Stimulated activated CD4-positive, alpha-beta T cell treated with anti-CD3 and anti-CD28 coated beads, Interleukin-1b, Interleukin-23, amount 100 ng/mL, for 48 hours (primary cell): ENCODE measurements at places on chromosomes 5 and 9.

GRCh38 chr9:18143073-18143745, 330.7 kb upstream of the ADAMTSL1 start:
- no peak for DNase-seq

GRCh38 chr5:134101686-134102439, 12.6 kb upstream of the TCF7 start:
- peak; percentile 77 for DNase-seq

- DNase-seq = peak; percentile 48
Observed at GRCh38 chr5:149581192-149581861, at the start of gene ARHGEF37. ARHGEF37 (plus strand) TSS chr5:149581498; CDS start chr5:149597770, 16,272 bp downstream.

- DNase-seq = no peak
Observed at GRCh38 chr9:114580609-114581193, 6.9 kb upstream of the ATP6V1G1 start.

DNA sequence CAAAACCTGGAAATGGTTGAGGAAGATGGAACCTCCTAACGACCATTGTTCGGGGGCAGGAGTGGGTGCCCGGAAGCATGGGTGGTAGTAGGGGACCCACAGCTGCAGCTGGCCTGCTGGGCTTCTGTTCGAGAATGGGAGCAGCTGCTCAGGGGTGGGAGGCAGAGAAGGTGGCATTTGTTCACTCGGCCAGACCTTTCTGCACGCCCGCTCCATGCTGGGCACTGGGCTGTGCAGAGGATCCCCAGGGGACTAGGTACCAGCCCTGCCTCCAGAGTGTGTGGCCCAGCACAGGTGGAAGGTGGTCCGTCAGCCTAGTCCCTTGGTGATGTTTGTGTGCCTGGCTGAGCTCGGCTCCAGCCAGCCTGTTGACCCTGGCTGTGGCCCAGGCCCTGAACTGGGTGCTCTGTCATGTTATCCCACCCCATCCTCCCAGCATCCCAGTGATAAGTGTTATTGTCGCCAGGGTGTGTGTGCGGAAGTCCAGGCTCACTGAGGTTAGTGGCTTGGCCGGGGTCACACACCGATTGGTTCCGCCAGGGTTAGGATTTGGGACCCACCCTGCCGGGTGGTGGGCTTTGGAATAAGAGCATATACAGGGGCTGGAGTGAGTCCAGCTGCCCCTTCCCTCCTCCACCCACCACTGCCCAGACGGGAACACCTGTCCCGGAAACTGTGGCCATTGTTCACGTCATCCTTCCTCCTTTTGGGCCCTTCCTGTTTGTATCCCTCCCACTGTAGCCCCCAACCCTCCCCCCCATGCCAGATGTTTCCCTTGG, 4.8 kb downstream of the N4BP3 start:
- DNase-seq = no peak

- DNase-seq = no peak
Observed at GRCh38 chr5:166726406-166726805, 1565.0 kb upstream of the WWC1 start.

GRCh38 chr5:10490927-10491672, 49.4 kb downstream of the ROPN1L start:
- DNase-seq = no peak

- DNase-seq = no peak
Observed at GRCh38 chr9:19922476-19923118, 133.8 kb upstream of the SLC24A2 start.

GRCh38 chr5:181053488-181054121, 13.5 kb downstream of the BTNL9 start:
- no peak for DNase-seq

DNA sequence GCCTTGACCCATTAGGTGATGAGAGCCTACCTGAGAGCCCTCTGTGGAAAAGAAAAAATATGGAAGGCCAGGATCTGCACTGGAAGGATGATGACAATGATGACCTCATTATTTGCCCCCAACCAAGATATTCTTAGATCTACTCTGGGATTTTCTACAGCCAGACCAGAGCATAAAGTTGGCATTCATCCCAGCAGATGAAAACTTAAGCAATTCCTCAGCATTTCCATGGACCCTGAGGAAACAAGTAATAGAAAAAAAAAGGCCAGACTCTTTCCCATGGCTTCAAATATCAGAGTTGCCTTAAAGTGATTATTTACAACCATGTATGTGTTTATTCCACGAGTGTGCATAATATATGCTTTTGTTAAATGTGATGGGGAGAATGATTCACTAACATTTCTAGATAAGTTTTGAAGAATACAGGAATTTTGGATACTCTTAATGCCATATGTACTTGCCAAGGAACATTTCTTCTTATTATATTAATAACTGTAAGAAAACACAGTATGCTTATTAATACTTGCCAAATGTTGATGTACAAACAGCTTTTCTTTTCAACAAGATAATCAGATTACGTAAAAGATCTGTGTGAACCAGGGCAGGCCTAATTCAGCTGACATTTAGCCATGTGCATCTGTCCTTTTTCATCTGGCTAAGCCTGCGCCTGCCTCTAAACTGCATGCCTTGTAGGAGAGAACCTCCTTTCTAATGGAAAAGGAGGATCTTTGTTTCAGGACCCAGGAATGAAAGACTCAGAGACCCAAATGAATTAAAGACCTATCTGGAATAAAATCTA, 94.8 kb downstream of the ARRDC3 start:
- no peak for DNase-seq

DNA sequence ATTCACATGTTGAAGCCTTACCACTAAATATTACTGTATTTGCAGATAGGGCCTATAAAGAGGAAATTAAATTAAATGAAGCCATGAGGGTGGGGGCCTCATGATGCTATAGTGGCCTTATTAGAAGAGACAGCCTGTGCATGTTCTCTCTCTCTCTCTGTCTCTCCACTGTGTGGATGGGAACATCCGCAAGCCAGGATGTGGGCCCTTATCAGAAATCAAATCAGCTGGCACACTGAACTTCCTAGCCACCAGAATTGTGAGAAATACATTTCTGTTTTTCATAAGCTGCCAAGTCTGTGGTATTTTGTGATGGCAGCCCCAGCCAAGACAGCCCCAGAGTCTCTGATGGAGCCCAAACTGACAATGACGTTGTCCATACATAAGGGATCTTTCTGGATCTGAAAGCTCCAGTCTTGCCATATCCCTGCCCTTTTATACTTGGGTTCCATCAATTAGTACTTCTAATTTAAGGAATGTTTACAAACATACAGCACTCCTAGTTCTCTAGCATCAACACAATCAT, 300.5 kb upstream of the ATP10B start:
- no peak for DNase-seq

DNA sequence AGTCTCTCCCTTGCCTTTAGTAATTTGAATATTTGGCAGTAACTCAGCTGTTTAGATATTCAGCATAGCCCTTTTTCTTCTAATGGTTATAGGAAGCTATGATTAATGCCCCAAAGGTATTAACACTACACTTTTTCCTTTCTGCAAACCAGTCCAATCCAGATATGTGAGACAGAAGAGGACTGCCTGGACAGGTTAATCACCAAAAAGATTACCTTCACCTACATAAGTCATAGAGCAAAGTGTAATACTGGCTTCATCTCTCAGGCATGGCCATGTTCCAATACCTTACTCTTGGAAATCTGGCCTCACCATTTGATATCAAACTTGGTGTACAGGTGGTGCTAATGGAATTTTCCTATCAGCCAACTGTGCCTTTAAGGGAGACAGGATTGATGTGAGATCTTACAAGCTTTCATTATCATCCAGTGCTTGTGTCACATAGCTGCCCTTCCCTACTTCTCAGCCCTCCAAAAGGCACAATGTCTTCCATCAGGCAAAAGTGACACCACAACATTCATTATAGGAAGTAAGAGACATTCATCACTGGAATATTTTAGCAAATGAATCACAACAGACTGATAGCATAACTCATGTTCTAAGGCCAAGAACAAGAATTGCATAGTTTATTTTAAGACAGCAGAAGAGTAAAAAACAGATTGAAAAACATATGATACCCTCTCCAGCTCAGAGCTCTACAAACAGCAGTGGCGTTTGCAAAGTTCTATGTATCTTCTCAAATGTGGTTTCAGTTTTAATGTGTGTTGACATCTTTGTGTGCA, 91.2 kb upstream of the PAM start:
- DNase-seq = no peak

- DNase-seq = no peak
Observed at GRCh38 chr9:111198936-111199335, 131.1 kb downstream of the OR2K2 start.

DNA sequence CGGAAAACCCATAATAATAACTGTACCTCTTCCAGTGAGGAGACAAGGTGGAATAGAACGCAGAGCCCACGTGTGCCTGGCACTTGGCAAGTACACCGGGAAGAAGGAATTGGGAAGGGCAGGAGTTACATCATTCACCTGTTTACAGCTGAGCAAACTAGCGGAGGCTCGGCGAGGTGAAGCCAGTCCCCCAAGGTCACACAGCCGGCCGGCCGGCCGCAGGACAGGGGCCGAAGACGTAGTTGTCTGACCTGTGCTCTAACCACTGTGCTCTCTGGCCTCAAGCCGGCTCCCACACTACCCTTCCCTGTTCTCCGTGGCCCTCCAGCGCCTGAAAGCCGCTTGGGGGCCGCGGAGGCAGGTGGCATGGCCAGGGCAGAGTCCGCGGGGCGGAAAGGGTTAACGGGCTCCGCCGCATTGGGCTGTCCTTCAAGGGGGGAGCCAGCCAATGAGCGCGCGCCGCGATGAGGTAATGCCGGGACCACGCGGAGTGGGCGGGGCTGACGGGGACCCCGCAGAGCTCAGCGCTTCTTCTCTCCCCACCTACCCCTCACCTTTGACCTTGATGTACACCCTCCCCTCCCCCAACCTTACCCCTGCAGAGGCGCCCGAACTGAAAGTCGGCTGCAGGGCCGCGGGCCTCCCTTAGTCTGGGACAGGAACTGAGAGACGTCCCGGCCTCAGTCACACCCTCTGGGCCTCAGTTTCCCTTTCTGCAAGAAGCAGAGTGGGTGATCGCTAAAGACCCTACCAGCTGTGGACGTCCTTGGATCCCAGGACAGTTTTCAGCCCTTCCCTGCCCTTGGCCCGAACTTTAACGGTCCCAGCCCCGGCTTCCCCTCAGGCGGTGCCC, 125.1 kb downstream of the C9orf50 start:
- peak; percentile 86 for DNase-seq

DNA sequence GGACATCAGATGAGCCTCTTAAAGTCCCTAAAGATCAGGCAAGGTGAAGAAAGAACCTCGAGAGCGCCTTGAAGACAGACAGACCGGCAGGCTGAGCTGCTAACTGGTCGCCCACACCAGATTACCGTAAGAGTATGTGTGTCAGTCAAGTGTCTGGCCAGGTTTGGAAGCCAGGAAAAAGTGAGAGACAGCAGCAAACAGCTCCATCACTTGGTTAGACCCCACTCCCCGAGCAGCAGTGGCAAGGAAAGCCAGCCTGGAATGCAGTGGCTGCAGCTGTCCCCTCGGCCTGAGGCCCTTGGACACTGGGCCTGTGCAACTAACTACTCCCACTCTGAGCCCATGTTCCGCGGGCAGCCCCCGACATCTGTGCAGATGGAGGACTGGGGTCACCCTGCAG, 214.1 kb downstream of the DIRAS2 start:
- DNase-seq = no peak

- DNase-seq = no peak
Observed at GRCh38 chr5:36878392-36879082, 2.0 kb downstream of the NIPBL start.
